ENCODE measurements at places on chromosomes 1 and 21. TPM values are rescaled to one million over a fixed set of nuclear protein-coding genes. Genes with fewer than 3 reads are reported as not detected.
A peak's percentile ranks its signal among the peaks of the same experiment; 100 is the strongest.

- DNase-seq = no peak
Measured at GRCh38 chr1:236853921-236854604, 59.0 kb downstream of the MTR start.

TMEM269 gene
- 3.5 TPM for polyA plus RNA-seq

- no peak for DNase-seq
Measured at GRCh38 chr1:100077531-100077930, 55.2 kb downstream of the SASS6 start.

DNA sequence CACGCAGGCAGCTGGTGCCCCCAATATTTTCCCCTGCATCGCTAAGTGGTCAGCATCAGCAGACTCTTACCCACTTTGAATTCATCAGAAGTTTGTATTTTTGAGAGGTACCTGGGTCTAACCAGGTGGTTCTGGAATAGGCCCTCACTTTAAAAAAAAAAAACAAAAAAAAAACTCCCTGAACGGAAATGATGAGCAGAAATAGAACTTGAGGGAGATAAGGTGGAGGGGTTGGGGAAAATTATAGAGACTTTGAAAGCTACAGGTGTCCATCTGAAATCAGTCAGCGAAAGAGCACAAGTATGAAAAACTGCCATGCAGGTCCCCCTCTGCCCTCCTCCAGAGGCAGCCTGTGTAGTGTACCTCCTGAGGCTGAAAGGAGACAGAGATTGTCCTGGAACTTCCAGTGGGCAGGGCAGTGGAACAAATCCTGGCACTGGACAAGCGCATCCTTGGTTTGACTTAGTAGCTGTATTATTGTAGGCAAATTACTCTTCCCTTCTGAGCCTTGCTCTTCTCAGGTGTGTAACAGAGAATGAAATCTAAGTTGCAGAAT lies 1.2 kb downstream of the SLAMF7 start:
- no peak for DNase-seq

CADM3 gene
- 13.4 TPM for polyA plus RNA-seq

DNA sequence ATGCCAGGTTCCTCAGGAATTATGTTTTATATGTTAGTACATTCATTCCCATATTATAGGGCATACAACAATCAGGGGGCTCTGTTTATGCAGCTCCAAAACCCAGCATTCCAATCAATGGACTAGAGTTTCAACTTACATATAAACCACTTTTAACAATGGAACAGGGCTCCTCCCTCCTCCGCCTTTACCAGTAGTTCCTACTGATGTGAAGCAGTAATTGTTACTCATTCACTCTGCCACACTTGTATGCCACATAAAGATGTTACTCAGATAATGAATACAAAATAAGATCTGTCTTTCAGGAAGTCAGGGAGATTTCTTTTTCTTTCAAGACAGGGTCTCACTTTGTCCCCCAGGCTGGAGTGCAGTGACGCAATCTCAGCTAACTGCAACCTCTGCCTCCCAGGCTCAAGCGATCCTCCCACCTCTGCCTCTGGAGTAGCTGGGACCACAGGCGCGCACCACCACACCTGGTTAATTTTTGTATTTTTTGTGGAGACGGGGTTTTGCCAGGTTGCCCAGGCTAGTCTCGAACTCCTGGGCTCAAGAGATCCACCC lies 17.1 kb downstream of the ZNF281 start:
- no peak for DNase-seq

DNA sequence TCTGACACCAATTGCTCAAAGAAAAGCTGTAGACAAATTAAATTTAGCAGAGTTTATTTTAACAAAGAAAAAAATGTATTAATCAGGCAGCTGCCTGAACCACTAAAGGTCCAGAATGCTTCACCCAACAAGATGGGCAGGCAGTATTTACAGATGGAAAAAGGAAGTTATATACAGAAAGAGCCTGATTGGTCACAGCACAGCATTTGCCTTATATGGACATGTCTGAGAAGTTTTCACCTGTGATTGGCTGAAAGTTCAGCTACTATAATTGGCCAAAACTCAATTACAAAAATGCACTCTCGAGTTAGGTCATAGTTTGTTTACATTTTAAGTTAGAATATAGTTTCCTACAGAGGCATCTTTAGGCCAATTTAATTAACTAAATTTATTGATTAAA lies 15.1 kb upstream of the FMO1 start:
- DNase-seq = no peak

FCRL6 gene
- 1.3 TPM for polyA plus RNA-seq

DNA sequence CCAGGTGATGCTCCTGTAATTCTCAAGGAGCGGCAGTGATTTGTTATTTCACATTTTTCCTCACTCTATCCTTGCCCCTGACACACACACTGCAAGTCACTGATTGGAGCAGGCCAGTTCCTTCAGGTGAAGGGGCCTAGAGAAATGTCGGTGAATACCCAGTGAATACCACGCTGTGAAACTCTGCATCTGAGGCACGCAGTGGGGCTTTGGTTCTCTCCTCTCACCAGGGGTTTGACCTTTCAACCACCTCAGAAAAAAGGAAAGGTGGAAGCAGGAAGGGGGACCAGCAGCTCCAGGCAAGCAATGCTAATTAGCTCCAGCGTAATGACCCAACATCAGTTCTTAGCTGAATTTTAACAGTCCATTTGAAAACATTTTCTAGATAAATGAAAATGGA lies 532 bp upstream of the FAM177B start:
- DNase-seq = no peak

DNA sequence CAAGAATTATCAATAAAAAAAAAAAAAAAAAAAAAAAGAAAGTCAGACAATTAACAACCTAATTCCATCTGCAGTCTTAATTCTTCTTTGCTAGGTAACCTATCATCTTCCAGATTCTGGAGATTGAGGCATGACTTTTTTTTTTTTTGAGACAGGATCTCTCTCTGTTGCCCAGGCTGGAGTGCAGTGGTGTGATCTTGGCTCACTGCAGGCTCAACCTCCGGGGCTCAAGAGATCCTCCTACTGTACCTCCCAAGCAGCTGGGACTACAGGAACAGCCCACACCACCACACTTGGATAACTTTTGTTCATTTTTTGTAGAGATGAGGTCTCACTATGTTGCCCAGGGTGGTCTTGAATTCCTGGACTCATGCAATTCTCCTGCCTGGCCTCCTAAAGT lies 4.6 kb upstream of the RAD54L start:
- no peak for DNase-seq

ATP5PO gene
- 279 TPM for polyA plus RNA-seq

- DNase-seq = peak; percentile 17
Measured at GRCh38 chr1:210482945-210483617, 154.4 kb downstream of the HHAT start.

PIK3C2B gene
- polyA plus RNA-seq = 7.6 TPM

DNA sequence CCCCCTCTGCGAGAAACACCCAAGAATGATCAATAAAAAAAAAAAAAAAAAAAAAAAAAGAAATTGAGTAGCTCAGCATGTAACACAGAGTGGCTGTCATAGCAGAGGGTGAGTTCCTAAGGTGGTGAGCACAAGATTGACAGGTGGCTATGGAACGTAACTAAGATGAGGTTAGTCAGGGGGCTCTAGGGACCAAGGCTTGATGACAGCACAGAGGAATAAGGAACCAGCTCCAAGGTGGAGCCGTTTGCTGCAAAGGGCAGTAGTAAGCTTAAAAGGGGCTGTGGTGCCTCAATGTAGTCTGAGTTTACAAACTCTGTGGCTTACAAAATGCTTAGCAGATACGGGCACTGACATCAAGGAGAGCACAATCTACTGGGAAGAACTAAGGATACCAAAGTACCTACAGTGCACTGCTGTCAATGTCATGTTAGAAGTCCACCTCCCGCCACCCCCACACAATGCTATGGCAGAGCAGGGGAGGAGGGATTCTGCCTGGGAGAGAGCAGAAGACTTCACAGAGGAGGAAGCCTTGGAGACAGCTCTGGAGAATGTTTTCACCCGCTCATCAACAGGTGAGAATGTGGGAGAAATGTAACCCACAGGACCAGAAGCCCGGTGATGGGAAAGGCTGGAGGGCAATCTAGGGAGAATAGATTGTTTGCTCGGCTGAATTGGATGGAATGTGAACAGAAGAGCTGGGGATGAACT lies 13.1 kb downstream of the IQGAP3 start:
- no peak for DNase-seq

GRCh38 chr1:4599951-4600481 lies 54.4 kb upstream of the AJAP1 start:
- no peak for DNase-seq

RNPEP gene
- 60.4 TPM for polyA plus RNA-seq

IVL gene
- polyA plus RNA-seq = not detected

DNA sequence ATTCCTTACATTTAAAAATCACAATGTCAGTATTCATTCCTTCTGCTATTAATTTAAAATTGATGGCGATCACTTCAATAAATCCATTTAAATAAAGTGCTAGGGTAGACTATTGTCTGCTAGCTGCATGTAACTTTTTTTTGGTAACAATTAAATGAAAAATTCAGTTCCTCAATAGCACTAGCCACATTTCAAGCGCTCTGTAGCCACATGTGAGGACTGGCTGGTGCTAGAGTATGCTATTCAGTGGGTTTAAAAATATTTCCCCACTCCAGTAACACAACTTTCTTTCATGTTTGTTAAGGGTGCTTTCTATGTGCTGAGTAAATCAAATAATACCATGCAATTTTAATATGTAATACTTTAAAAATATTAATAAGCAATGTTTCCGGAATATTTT lies 108.2 kb downstream of the LTN1 start:
- DNase-seq = no peak

- peak; percentile 29 for DNase-seq
Measured at GRCh38 chr1:171743081-171743870, 1.4 kb upstream of the VAMP4 start.

- DNase-seq = no peak
Measured at GRCh38 chr21:37560385-37560784, 193.8 kb downstream of the DYRK1A start.

DNA sequence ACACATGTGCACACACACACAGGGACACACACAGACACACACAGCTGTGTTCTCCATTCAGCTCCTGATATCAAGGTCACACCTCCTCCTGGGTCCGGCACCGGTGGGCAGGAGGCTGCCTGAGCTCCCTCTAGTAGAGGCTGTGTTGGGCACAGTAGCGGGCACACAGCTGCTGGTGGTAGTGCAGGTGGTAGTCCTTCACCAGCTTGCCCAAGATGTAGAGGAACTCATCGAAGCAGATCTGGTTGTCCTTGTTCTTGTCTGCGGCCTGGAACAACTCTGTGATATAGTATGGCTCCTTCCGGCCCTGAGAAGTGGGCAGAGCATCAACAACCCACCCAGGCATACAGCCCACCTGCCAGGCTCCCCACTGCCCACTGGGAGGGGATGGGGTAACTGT lies 5.6 kb upstream of the S100A8 start:
- no peak for DNase-seq

DNA sequence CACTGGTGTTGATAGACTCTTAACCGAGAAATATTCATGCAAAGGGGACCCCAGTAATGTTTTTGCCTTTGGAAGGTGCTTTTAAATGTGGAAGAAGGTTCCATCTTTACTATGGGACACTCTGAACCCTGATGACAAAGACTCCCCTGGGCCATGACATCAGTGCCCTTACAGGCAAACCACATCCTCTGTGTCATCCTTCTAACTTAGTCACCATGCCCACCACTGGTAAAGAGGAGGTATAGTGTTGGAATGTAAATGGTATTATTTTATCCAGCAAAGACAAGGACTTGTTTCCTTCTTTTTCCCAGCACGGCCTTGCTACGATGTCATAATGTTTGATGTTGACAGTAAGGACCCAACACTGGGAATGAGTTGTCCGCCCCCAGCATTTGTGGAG lies 12.6 kb downstream of the METTL13 start:
- DNase-seq = no peak

ATP6V1G3 gene
- not detected for polyA plus RNA-seq

RALGPS2 gene
- polyA plus RNA-seq = 224 TPM

DNA sequence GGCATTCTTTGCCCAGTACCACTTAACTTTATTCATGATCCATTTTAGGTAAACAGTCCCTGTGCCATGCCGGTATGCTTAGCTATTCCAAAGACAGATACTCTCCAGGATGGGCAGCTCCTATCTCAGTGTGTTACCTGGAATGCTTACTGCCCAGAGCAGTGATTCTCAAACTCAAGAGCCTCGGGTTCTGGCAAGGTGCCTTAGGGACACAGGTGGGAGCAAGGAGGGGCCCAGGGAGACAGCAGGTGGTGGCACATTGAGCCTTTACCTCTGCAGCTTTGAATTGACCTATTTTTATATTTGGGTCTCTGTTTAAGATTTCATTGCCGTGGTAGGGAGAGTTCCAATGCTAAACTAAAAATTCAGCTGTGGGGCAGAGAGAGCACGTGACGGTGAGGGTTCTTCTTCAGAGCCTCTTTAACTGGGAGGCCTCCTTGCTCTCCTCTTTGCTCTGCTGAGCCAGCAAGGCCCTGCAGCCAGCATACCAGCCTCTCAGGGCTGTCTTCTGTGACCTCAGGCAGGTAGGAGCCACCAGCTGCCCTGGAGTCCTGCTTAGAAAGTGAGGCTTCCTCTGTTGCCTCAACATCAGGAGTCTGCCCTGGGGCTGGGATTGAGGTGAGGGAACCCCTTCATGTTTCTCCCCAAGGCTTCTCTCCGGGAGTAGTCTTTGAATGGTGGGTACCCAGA lies 20.2 kb downstream of the PHGDH start:
- no peak for DNase-seq

LCE3D gene
- not detected for polyA plus RNA-seq

LRRC53 gene
- not detected for polyA plus RNA-seq

- DNase-seq = no peak
Measured at GRCh38 chr21:14499316-14499715, 46.8 kb downstream of the SAMSN1 start.

REN gene
- polyA plus RNA-seq = 2.2 TPM

DNA sequence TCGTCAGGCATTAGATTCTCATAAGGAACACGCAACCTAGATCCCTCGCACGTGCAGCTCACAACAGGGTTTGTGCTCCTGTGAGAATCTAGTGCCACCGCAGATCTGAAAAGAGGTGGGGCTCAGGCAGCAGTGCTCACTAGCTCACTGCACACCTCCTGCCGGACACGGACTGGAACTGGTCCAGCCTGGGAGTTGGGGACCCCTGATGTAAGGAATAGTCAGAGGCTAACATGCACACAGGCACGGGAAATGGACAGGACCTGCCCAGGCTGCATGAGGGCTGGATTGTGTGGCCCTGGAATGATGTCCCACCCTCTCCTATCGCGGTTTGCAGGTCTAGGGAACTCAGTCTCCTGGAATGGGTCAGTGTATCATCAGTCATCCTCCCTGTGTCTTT lies 23.2 kb upstream of the MX1 start:
- DNase-seq = no peak

TFF2 gene
- not detected for polyA plus RNA-seq

OR6K6 gene
- polyA plus RNA-seq = not detected

DNA sequence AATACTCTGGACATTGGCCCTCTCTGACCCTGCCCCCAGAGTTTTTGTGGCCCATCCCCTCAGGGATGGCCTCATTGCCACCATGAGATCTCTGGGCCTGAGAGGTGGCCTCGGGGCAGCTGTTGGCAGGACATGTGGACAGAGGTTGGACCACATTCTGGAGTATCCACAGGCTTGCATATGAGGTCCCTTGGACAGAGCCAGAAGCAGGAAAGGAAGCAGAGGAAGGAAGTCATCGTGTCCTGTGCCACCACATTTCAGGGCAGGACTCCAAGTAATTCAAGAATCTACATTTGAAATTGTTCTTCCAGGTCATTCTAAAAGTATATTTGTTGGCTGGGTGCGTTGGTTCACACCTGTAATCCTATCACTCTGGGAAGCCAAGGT lies 95.9 kb upstream of the PPP2R5A start:
- no peak for DNase-seq

All from testis (tissue), 5 donors.